Bladder microvascular endothelial cell (primary cell): ENCODE measurements at places on chromosomes 1 and 21. TPM values are rescaled to one million over a fixed set of nuclear protein-coding genes. Genes with fewer than 3 reads are reported as not detected.

Gene CLDN14
- total RNA-seq = 0.65 and 1.0 TPM in 2 replicates

Gene KLHL21
- 16.2 and 23.7 TPM in 2 replicates for total RNA-seq

Gene NBPF19
- 0.65 and 2.5 TPM in 2 replicates for total RNA-seq

Gene AGRN
- total RNA-seq = 97.1 and 238 TPM in 2 replicates

Gene ASCL5
- total RNA-seq = not detected in 2 replicates

Gene C1orf122
- total RNA-seq = 7.4 and 8.8 TPM in 2 replicates

Gene FAM72B
- 2.3 and 4.0 TPM in 2 replicates for total RNA-seq

Gene MIB2
- total RNA-seq = 31.1 and 68.6 TPM in 2 replicates

Gene USP21
- 3.6 and 7.8 TPM in 2 replicates for total RNA-seq

Gene OR2W3
- total RNA-seq = not detected in 2 replicates

Gene PIP5K1A
- 26.7 and 61.7 TPM in 2 replicates for total RNA-seq

Gene CR1L
- not detected in 2 replicates for total RNA-seq

Gene CDKN2C
- total RNA-seq = 11.5 and 19.6 TPM in 2 replicates

Gene UQCRHL
- 4.7 and 7.2 TPM in 2 replicates for total RNA-seq

Gene SELP
- total RNA-seq = 1.5 and 2.8 TPM in 2 replicates

Gene CENPS
- total RNA-seq = 6.5 and 7.9 TPM in 2 replicates

Gene HOOK1
- total RNA-seq = 0.19 TPM in 1 of 2 replicates, not detected in the other

Gene TRIM67
- not detected in 2 replicates for total RNA-seq

Gene CNKSR1
- total RNA-seq = 0.31 TPM in 1 of 2 replicates, not detected in the other

Gene ETV3L
- not detected in 2 replicates for total RNA-seq

Gene CD1D
- under 0.01 TPM in 1 of 2 replicates, not detected in the other for total RNA-seq

Gene FMO4
- total RNA-seq = 0.16 and 0.31 TPM in 2 replicates

Gene LCA5L
- total RNA-seq = 0.32 and 0.57 TPM in 2 replicates

Gene OR2T33
- total RNA-seq = not detected in 2 replicates
